A549 (cell line): ENCODE measurements at places on chromosomes 6 and 20.

DNA sequence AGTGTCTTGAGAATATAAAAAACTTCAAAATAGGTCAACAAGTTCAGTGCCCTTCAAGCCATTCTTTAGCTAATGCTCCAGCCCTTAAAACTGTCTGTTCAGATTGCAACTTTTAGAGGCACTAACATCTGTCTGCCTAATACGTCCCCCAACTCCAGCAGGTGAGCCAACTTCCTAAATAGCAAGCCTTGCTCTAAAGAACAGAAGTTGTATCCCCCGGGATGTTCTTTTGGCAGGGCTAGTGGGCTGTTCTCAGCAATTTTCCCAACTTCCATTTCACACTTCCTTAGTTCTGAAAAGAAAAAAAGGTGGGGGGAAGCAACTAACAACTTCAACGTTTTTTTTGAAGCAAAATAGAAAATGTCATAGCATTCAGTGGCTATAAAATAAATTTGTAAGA is 290.0 kb upstream of the PTCHD4 start:
- DNase-seq: no peak

DNA sequence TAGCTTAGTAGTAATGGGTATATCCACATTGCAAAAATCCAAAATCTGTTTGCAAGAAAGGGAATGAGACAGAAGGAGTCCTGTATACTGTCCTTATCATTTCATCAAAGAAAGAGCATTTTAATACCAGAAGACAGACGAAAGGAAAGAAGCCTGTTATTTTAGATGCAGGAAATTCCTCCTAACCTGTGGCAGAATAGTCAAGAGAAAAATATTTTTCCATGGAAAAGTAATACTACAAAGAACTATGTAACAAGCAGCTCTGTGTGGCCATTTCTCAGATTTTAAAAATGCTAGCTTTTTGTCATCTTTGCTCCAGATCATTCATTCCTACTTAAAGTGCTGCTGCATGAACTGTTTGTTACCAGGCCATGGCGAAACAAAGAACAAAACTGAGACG is 72.9 kb upstream of the SCP2D1 start:
- DNase-seq: no peak

DNA sequence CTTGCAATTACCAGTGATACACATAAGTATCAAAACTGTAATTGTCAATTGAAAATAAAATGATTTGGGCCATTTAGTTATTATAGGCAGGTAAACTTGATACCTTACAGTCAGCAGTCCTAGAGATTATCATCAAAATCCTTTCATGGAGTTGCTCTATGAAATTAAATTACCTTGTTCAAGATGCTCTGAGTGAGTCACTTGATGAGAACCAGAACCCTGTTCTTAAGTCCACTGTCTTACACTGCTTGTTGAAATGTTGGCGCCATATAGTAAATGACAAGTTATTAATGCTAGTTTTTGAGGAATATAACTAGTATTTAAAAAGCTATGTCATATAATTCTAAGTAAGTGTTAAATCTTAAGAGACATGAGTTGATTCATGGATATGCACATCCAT is 37.2 kb upstream of the BAG2 start:
- DNase-seq: no peak

DNA sequence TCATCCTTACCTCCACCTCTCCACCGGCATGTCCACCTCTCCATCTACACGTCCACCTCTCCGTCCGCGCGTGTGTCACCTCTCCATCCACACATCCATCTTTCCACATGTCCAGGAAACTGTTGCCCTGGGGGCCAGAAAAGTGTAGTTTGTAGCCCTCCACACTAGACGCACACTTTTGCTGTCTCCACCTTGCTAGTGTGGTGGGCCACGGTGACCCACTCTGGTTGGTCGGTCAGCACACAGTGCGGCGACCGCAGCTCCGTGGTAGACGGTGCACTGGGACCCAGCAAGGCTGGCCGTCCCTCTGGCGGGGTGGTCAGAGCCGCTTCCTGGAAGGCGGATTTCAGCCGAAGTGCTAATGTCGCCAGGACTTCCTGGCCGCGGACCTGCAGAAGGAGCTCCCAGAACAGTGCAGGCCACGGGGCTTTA is 268.6 kb downstream of the DLL1 start:
- no peak for DNase-seq
